Caki2 (cell line): ENCODE measurements at places on chromosomes 13 and 19.

- DNase-seq: no peak
Observed at GRCh38 chr13:34107806-34108205, 289.9 kb downstream of the RFC3 start.

- DNase-seq: no peak
Observed at GRCh38 chr19:35512831-35513627, 420 bp downstream of the DMKN start.

- DNase-seq: no peak
Observed at GRCh38 chr13:90447034-90447733, 900.3 kb upstream of the MIR17HG start.

- DNase-seq: no peak
Observed at GRCh38 chr13:28568286-28568685, 73.4 kb upstream of the FLT1 start.

- DNase-seq: peak; percentile 1
Observed at GRCh38 chr13:33787051-33787591, 30.8 kb upstream of the RFC3 start.

- DNase-seq: peak; percentile 66
Observed at GRCh38 chr13:36131222-36131930, at the start of gene DCLK1. Gene DCLK1, minus strand, starts transcription at chr13:36131382.

DNA sequence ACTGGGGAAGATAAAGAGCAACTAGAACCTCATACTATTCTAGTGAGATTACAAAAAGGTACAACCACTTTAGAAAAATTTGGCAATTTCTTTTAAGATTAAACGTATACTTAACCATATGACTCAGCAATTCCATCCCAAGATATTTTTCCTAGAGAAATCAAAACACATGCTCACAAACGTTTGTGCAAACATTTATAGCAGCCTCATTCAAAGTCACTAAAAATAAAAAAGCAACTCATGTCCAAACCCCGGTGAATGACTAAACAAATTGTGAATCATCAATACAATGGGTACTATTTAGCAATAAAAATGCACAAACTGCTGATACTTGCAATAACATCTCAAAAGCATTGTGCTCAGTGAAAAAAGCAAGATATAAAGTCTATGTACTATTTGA is 121.5 kb downstream of the FRY start:
- DNase-seq: peak; percentile 18

DNA sequence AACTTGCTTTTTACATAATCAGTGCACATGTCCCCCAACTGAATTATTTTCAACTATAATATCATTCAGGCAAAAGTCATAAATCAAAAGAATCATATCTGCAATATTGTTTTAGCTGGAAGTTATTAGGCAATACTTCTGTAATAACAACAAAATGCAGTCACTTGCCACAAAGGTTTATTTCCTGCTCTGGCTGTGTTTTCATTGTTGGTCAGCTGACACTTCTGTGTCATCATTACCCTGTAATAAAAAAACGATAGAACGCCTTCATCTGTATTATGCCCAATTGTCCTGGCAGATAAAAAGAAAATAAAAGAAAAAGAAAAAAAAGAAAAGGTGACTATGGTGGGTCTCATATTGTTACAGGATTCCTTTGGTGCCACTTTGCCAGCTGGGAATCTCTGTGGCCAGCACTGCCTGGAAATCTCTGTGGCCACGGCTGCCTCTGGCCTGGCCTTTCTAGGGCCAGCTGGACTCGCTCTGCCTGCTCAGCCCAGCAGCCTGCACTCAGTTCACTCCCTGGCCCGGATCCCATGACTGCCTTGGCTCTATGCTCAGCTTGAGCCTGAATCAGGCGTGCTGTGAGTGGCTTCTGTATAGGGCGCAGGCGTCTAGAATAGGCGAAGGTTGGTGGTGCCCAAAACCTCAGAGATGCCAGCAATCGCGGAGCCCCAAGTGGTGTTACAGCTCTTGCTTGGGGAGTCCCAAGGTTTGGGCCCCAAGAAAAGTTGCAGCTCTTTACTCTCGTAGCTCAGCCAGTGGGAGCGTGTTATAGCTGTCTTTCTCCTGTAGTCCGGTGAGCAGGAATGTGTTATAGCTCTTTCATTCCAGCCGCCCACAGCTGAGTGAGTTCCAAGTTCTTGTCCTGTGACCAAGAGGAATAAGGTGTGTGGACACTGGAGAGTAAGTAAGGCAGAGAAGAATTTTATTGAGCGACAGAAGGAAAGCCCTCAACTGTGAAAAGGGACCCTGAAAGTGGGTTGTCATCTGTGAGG is 1227.1 kb downstream of the SLITRK1 start:
- no peak for DNase-seq

DNA sequence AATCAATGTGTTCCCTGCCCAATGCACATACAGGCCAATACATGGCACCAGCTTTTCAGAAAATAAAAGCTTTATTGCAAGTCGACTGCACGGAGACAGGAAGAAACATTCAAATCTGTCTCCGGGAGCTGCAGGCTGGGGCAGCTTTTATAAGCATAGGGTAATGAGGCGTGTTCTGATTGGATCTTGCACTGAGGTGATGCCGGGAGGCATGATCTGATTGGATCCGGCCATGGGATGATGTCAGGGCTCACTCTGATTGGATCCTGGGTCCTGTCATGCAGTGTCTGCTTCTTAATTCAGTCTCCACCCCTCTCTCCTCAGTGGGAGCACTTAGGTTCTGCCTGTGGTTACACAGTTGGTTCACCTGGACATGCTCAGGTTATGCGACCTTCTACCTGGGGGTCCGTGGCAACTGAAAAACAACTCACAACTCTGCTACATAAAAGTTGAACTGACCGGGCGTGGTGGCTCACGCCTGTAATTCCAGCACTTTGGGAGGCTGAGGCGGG is 11.8 kb upstream of the FBN3 start:
- DNase-seq: peak; percentile 38

DNA sequence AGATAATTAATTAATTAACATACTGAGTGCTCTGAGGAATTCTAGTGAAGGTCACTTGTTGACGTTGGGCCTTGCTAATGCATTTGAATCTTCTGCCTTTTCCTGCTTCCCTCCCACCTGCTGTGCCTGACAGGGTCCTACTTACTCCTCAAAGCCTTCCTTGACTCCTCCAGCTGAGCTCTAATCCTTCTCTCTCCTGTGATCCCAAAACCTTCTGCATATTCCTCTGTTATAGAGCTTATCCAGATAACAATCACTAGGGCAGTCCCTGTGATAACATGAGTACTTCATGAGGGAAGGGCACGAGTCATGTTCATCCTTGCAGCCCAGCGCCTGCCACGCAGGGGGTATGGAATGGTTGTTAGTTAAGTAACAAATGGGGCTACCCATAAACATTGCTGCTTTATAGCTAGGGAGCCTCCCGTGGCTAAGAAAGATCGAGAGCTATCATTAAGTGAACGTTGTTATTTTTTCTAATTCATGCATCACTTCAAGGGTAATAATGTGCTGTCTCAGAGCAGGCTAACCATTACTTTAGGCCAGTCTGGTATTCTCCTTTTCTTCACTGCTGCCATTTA is 19.1 kb upstream of the SPATA13 start:
- DNase-seq: no peak

DNA sequence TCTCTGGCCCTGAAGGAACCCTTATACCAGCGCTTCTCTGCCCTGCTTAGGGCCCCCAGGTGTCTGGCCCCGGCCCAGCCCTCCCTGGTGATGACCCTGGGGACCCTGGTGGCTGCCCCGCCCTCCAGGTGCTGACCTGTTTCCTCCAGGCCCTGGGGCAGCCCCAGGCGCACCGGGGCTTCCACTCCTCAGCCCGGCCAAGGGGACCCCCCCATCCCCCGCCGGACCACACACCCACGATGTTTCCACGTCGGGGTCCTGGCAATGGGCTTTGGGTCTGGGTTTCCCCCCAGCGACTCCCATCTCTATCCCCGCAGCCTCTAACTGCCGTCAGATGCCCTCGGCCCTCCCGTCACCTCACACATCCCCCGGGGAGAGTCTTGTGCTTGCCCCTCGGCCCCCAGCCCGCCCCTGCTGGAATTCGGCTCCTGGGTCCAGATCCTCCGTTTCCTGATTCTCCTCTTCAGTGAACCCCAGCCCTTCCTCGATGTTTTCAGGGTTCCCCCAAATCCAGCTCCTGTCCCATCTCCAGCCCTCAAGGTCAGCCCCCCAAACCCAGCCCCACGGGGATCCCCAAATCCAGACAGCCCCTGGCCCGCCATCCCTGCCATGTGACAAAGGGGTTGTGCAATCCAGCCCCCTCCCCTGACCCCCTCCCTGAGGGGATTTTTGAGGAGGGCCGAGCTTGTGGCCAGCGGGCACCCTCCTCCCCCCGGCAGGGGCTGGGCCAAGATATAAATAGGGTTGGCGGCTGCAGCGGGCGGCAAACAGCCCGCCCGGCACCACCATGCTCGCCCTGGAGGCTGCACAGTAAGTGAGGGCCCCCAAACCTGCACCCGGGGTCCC is at the start of gene SPIB:
Gene SPIB (plus strand): TSS at position 763 of the 846 bp plus-strand sequence. CDS start 25 bp downstream, at position 788.
- no peak for DNase-seq

- no peak for DNase-seq
Observed at GRCh38 chr19:46776927-46777911, 11.2 kb downstream of the SLC1A5 start.

- DNase-seq: no peak
Observed at GRCh38 chr13:77868717-77869116, 49.9 kb downstream of the EDNRB start.

DNA sequence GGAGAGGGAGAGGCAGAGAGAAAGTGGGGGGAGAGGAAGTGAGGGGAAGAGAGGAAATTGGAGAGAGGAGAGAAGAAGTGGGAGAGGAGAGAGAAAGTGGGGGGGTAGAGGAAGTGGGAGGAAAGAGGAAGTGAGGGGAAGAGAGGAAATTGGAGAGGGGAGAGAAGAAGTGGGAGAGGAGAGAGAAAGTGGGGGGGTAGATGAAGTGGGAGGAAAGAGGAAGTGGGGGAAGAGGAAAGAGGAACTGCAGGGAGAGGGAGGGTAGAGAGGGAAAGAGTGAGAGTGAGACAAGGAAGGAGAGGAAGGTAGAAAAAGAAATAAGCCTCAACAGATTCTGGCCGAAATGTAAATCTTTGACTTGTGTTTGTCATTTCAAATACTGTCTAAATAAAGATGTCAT is 146.6 kb downstream of the KLF12 start:
- no peak for DNase-seq

- DNase-seq: no peak
Observed at GRCh38 chr13:30312904-30313303, 5.6 kb upstream of the KATNAL1 start.

DNA sequence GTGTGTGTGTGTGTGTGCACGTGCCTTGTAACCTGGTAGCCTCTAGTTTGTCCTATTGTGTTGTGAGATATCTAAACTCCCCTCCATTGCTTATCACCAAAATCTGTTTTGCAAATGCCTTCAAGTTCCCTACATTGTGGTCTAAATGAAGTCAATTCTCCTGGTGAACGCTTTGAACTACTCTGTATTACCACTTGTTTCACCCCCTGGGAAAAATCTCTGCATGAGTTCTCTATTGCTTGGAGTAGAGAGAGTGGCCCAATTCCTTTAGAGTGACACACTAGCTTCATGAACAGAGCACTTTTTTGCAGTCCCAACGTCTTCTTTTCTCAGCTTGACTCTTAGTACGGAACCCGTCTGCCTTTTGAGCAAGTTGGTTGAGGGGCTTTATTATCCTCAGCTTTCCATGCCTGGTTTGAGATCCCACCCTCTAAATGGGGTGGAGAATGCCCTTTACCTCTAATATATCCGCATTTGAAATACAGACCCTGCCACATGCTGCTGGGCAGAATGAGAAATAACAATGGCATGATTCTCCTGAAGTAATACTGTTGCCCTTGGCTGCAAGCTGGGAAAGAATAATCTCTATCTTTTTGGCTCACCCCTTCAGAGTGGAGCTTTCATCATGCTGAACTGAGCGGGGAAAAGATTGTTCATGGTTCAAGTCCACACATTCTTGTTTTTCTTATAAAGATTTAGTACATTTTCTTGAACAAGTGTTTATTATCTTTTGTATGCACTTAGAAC is 2545.3 kb downstream of the PCDH9 start:
- DNase-seq: no peak

DNA sequence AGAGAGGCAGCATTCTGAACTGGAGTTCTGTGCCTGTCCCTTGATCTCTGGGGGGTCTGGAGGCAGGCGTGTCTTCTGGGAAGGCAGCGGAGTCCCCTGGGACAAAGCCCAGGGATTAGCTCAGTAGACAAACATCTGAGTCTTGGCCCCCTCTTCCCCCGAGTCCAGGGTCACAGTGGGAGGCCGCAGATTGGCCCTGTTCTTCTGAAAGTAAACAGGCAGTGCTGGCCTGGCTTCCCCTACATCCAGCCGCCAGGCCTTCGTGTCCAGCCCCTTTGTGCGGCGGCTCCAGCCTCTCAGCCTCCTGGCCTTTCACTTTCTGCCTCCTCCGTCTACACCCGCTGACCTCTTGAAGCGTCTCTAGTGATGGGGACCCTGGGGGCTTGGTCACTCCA is 989 bp downstream of the NFILZ start:
- DNase-seq: no peak

GRCh38 chr19:33163481-33163880 is 30.6 kb upstream of the LRP3 start:
- DNase-seq: peak; percentile 30

GRCh38 chr19:4515732-4516131 is 2.6 kb downstream of the PLIN4 start:
- no peak for DNase-seq

GRCh38 chr19:32811151-32811550 is 58.4 kb downstream of the SLC7A9 start:
- DNase-seq: no peak

DNA sequence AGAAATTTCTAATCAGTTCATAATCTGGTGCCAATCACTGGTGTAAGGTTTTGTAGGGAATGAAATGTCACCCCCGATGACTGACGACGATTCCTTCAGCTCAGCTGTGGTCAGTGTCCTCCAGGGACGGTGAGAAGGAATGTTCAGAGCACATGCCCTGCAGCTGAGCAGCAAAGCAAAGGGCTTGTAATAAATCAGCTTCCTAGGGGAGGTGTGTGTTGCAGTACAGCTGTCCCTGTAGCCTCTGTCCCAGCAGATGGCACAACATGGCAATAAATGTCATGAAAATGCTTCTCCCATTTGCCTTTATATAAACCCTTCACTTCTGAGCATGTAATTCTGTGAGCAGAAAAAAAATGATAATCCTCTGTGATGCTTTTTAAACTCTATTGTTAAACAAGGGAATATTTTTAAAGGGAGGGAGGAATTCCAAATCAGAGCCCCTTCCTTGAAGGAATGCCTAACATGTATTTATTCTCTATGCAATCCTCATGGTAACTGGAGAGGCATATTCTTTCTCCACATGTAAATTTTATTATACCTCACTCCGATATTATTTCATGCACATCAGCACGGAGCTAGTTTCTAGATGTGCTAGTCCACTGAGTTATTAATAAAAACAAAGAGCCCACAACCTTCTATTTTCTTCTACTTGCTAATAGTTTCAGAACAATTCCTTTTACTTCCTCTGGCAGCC is 102.5 kb downstream of the FAM216B start:
- DNase-seq: no peak

- DNase-seq: no peak
Observed at GRCh38 chr19:30068528-30069395, 126.7 kb downstream of the URI1 start.

GRCh38 chr13:113864273-113864890 is 506 bp upstream of the GAS6 start:
- DNase-seq: no peak
